A549 (cell line): ENCODE measurements at places on chromosomes 1 and 21.

- DNase-seq, result no peak
These were observed 53.4 kb upstream of the ACTRT2 start for GRCh38 chr1:2967881-2968280.

DNA sequence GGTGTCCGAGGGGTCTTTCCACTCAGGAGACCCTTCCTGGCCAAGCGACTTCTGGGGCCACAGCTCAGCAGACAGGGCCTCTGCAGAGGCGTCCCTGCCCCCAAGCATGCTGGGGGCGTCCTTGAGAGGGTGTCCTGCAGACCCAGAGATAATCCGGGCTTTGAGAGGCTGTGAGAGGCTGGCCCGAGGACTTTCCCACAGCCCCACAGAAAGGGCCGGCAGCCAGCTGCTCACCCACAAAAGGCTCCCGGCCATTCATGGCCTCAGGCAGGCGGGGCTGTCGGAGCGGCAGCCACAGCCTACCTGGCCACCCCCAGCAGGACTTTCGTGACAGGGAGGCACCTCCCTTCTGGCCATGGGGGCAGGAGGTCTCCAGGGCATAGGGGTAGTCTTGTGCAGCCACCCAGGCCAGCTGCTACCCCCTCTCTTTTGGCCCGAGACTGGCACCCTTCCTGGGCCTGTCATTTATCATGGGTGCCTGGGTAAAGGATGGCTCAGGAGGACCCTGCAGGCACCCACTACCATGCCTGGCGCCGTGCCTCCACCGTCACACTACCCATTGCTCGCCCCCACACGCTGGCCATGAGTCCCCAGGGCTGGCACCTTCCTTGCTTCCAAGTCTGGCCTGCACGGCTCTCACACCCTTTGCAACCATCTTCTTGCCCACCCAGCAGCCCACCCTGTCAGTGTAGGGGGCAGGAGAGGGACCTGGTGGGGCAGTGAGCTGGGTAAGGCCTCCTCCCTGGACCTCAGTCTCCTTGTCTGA is 11.1 kb upstream of the TNFRSF14 start:
- DNase-seq, result no peak

DNA sequence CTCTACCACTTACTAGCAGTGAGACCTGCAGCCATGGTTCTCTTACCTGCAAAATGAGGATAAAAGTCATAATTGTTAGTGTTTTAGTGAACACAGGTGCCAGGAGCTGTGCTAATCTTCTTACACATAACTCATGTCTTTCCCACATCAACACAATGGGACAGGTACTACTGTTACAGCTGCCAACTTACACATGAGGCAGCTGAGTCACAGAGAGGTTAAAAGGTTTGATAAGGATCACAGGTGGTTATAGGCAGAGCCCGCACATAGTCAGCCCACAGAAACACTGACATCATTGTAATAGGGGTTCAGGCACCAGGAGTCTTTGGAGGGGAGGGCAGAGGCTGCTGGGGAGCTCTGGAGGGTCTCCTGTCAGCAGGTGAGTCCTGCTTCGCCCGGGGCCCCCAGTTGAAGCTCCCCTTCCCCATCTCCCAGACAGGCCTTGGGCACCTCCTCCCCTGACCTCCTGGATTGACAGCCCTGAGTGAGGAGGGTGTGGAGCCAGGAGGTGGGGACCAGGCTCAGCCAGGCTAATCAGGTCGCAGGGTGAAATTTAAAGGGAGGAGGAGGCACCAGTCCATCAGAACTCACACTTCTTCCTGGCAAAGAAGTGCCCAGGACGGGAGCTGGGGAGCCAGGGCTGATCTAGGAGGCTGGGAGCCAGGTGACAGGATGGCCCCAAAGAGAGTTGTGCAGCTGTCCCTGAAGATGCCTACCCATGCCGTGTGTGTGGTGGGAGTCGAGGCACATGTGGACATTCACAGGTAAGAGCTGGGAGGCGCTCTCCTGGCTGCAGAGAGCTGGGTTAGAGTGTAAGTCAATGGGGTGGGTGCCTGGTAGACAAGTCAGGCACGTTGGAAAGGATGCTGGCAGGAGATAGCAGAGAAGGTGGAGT is at the start of gene PADI1:
PADI1 (plus strand) TSS at position 583 of the 895 bp plus-strand sequence; CDS start at position 673, 90 bp downstream.
- DNase-seq, result no peak

GRCh38 chr21:45805321-45805720 is 161.8 kb downstream of the PCBP3 start:
- DNase-seq, result no peak

- peak; percentile 56 for DNase-seq
These were observed 53.1 kb upstream of the HMCN1 start for GRCh38 chr1:185681034-185681633.

- DNase-seq, result no peak
These were observed 217.9 kb upstream of the NRIP1 start for GRCh38 chr21:15282665-15283064.

DNA sequence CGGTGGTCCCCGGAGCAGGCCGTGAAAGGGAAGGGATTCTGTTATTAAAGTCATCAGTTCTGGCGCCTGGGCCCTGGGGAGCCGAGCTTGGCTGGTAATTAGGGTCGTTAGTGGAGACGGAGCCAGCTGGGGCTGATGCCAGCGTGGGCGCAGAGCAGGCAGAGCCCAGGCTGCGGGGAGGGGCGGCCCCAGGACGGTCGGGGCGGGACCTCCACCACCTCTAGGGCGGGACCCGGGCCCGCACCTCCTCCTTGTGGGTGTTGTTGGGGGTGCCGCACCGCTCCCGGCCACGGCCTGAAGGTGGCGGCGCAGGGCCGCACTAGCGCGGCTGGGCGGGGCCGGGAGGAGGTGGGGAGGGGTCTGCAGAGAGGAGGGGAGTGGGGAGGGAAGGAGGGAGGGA is 470.6 kb downstream of the PTPRU start:
- peak; percentile 54 for DNase-seq

DNA sequence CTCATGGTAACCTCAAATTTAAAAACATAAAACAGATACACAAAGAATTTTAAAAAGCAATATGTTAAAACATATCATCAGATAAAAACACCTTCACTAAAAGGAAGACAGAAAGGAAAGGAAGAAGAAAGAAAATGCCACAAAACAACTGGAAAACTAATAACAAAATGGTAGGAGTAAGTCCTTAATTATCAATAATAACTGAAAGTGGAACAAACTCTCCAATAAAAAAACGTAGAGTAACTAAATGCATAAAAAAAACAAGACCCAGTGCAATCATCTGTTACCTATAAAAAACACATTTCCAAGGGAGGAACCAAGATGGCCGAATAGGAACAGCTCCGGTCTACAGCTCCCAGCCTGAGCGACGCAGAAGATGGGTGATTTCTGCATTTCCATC is 47.1 kb upstream of the ACADM start:
- DNase-seq, result no peak

DNA sequence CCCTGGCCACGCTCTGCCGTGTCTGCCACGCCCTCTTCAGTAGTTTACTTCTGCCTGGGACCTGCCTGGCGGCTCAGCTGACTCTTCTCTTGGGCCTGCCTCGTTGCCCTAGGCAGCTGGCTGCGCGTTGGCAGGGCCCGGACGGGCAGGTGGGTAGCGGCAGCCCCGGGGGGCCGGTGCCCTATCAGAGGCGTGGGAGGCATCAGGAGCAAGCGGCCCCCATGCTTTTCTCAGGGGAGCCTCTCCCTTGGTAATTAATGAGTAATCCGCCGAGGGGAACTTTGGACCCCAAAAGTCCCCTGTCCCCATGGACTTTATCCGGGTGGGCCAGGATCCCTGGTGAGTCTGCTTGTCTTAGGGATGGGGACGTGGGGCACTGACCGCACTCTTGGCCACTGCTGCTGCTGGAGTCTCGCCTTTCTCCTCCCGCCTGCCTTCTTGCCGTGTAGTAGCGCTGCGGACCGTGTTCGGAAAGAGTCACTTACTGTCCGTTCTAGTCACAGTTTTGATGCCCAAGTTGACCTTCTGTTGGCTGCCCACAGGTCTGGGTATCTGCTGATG is 22.7 kb downstream of the SKI start:
- no peak for DNase-seq

- no peak for DNase-seq
These were observed 66.8 kb downstream of the ACBD6 start for GRCh38 chr1:180435566-180435965.

- DNase-seq, result no peak
These were observed 26.1 kb downstream of the IQGAP3 start for GRCh38 chr1:156546267-156546666.

- DNase-seq, result no peak
These were observed 22.8 kb downstream of the IFI44 start for GRCh38 chr1:78672428-78672827.

DNA sequence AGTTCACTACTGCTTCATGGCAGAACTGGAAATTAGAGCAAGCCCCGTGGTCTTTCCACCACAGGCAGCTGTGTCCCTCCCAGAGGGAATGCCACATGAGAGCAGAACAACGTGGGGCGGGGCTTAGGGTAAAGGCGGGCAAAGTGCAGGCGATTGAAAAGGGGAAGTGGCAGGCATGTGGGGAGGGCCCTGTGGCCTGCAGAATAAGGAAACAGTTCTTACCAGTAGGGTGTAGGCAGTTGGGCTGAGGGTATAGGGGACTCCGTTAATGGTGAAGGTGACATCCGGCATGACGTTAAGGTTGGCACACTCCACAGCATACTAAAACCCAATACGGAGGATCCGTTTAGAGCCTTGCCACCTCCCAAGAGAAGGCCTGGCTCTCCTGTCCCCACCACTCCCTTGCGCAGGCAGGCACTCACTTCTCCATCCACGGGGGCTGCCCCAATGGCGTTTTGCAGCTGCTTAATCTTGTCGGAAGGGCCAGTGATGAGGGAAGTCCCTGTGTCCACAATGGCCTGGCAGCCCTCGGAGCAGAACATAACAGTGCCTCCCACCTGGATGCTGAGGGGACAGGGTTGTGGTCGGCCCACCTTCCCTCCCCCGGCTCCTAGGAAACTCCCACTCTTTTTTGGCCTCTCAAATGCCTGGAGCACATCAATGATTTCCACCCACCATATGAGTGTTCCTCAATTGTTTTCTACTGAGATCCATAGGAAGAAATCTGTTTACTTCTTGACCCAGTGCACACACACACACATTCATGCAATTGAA is 9.1 kb upstream of the RAB7B start:
- no peak for DNase-seq

- DNase-seq, result no peak
These were observed 49.3 kb downstream of the IVNS1ABP start for GRCh38 chr1:185267701-185268100.

DNA sequence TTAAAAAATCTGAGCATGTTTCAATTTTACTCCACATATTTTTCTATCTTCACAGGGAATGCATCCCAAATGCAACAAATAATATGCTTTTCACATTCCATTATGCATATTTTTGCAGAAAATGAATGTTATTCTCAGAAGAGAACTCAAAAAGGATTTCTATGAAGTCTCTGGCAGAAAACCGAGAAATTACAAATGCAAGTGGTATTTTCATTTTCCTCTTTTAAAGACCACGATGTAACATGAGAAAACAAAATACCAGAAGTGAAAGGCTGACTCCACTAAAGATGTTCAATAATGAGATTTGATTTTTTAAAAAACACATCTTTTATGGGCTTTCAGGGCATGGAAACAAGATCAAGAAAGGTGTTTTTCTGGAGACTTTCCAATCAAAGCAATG is 5.0 kb upstream of the PDC start:
- no peak for DNase-seq

DNA sequence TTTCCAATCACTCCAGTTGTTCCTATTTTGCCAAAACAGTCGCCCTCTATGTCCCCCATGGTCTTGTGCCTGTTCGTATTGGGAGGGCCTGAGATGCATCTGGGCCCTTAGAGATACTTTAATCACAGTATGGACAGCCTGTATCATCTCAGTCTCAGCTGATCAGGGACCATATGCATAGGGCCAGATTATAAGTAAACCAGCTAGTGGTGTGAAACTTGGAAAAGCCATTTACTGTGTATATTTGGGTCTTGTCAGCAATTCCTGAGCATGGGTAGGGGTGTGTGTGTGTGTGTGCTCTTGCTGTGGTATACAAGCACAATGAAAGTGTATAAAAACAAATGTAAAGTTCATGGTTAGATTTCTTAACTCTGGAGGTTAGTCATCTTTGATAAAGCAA is 22.8 kb downstream of the SH3BGR start:
- DNase-seq, result no peak

DNA sequence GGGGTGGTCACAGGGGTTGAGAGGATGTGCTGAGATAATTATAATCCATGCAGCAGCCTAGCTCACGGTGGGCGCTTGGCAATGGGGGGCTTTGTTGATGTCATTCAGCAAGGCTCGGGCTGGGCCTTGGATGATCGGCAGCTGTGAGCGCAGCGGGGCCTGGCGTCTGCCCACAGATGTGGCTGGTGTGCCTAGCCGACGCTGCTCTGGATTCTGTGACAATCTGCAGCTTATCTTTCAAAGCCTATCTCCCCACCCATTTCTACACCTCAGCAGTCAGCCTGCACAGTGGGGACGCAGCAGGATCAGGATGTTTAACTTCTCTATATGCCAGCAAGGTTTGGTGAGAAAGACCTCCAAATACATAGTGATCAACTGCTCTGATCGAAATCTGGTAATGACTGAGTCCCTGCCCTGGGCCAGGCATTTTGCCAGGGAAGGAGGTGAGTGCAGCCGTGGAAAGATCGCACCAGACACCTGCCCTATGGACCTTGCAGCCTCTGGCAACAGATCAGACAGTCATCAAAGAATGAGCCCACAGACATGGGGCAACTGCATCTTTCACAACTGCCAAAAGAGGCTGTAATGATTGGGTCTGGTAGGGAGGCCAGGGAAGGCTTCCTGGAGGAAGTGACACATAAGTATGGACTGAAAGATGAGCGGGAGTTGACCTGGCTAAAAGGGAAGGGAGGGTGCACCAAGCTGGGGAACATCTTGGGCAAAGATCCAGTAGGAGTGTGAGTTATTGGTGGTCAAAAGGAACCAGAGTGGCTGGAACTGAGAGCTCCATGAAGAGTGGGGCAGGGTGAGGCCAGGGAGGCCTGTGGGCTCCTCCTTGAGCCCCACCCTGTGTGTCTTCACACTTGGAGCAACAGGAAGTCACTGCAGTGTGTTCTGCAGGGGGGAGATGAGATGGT is 35.3 kb downstream of the EPHB2 start:
- peak; percentile 66 for DNase-seq

GRCh38 chr1:77064246-77064645 is 155.0 kb downstream of the PIGK start:
- DNase-seq, result no peak

DNA sequence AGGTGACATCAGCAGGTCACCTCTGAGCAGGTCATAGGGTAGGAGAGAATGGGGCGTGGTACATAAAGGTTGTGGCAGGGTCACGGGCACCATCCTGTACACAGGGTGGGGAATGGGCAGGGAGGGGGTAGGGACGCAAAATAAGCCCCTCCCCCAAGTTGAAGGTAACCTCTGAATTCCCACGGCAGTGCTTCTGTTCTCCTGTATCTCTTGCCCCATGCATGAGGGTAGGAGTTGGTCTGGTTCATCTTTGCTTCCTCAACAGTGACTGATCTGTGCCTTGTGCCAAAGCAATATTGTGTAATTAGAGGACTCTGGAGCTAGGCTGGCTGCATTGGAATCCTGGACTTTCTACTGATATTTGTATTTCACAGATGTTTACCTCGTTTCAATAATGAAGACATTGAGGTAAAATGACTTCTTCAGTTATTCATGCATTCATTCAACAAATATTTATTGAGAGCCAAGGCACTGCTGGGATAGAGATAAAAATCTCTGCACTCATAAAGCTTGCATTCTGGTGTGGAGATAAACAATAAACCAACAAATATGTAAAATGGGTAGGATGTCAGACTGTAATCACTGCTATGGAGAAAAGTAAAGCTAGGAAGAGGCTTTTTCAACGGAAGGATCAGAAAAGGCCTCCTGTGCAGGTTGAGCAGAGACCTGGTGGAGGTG is 18.4 kb upstream of the GFI1 start:
- DNase-seq, result no peak

GRCh38 chr1:150926097-150926741 is at the start of gene SETDB1:
Gene SETDB1 (plus strand): TSS chr1:150926363. CDS start chr1:150927715, 1,352 bp downstream.
- DNase-seq, result peak; percentile 85
